Fibroblast of upper back skin (primary cell): ENCODE measurements at places on chromosomes 7 and 10.

DNA sequence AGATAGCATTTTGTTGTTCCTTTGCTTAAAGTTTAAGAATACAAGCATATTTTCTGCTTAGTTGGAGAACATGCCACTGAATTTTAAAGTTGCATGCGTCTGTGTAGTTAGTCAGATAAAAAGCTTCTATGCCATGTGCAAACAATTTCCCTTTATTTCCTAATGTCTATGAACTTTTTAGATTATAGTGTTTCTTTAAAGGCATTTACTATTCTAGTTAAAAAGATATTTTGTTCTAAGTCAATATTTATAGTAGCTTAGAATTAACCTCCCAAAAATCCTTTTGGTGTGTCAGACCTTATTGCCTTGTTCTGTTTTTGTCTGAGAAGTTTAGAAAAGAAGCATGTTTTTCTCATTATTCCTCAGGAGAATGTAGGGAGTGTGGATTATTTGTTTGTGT, 99.0 kb upstream of the GATA3 start:
- no peak for DNase-seq

GRCh38 chr10:89963451-89964102, 262.2 kb downstream of the KIF20B start:
- DNase-seq, result peak; percentile 23

DNA sequence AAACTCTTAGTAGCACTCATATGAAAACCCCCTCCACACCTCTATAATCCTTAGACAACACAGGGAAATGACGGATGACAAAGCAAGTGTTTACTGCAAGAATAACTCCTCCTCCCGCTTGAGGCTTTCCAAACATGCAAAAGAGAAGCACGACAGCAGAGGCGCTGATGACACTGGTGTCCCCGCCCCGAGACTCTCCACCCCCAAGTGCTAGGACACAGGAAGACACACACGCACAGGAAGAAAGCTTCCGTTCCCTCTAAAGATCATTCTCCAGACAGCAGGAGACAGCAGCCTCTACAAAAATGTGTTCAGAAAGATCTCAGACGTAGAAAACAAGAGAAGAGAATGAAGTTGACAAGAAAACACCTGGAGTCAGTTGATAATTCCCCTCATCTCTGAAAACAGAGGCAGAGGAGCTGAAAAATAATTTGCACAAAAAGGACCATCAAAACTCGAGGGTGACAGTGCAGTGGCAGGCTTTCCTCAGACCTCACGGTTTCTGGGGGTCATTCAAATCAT, 90.2 kb downstream of the DLG5 start:
- peak; percentile 19 for DNase-seq

DNA sequence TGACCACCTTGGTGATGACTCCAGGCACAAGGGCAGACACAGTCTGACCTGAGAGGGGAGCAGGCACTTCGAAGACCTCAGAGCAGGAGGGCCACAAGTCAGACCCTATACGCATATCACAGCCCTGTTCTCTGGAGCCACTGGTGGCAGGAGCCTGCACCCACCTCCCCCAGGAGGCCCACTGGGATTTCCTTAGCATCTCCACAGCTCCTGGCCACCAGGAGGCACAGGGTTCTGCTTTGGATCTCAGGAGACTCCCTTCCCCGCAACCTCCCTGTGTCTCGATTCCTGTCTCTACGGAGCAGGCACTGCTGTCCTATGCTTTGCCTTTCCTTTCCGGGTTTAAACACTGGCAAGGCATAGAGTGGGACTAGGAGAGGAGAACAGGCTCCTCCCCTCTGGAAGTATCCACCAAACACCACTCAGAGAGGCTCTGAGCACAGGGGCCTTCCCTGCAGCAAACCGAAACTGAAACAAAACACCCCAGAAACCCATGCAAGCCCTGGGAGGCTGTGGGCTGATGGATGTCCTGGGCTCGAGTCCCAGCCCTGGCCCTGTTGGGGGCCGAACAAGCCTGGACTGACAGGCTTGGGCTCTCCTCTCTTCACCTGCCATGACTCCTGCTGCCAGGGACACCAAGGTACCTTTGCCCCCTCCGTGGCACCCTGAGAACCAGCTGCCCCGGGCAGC, 166.3 kb downstream of the NEURL1 start:
- DNase-seq, result peak; percentile 91

DNA sequence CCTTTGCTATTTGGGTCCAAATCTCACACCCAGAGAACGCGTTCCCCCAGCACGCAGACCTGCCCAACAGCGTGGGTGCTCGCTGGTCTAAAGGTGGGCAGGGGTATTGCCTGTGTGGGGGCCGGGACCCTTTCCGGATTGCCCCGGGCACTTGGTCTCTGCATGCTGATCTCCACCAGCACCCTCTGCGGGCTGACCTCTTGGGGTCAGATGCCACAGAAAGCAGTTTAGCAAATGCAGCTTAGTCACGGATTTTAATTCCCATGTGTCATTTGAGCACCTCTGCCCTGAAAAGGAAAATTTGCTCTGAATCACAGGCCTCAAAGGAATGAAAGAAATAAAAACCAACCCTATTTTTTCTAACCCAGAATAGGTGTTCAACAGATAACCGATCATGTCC, 46.7 kb downstream of the PKD1L1 start:
- DNase-seq, result peak; percentile 35

DNA sequence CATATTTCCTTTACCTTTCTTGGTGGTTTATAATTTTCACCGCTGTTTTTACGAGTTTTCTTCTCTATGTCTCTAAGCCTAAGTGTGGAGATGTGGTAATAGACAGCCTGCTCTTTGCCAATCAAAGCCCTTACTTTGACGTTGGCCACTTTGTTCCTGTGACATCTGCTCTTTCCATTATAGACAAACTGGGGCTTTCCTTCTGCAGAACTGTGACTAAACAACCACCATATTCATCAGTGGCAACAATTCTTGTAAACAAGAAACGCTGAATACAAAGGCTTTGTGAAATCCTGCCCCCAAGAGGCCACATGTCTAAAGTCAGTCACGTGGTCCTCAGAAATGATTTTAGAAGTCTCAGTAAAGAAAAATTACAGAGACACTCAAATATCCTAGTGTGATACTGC, 59.6 kb upstream of the CAPZA2 start:
- peak; percentile 66 for DNase-seq

DNA sequence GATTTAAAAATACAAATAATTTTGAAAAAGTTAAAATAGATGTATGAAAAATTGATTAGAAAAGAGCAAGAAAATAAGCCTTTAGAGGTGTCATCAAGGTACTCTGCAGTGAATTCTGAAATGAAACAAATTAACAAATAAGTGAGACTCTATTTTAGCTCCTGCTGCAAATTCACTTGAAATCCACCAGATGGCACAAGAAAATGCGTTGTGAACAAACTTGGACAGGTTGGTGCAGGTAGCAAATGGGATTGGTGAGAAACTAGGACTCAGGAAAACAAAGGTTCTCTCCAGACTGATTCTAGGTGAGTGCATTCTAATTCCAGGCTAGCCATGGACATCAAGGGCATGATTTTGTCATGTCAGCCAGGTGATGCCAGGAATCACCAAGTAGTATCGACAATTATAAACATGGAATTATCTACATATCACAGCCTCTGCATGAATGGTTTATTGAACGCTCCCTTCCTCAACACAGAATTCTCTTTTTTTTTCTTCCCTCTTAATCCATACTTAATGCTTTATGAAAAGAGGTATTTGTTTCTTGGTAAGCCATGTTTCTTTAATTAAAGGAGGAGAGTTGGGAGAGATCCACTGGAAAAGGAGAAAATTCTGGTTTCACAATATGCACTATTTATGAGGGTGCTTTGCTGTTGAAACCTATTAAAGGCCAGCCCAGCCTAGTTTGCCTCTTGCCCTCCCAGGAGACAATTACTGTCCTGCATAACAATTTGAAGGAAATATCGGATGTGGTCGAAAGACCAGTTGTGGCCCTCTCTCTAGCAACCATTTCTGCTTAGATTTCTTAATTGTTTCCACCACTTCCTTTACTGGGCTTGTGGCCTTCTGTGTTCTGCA, 118.1 kb downstream of the ZNF365 start:
- DNase-seq, result peak; percentile 36

GRCh38 chr7:150377196-150377595, 1.9 kb upstream of the ZNF775 start:
- no peak for DNase-seq

- DNase-seq, result peak; percentile 27
Observed at GRCh38 chr7:107563081-107563774, 492 bp downstream of the COG5 start.

DNA sequence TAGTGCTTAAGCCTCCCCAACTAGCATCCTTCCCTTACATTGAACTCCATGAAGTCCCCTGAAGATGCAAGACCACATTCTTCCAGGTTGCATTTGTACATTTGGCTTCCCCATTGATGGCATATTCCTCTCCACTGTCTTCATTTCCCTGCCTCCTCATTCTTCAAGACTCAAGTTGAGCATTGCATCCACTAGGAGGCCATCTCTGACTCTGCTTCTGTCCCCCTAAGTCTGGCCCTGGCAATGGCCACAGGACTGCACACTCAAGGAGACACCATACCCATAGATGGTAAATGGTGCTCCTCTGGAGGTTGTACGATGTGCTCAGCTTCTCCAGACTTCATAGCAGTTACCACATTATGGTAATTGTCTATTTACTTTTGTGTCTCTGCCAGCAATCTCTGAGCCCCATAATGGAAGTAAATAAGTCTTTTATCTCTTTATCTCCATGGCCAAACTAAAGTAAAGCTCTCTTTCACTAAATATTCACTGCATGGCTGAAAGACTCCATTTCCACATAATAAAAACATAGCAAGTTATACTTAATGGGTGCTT, 112.6 kb downstream of the PTPRZ1 start:
- DNase-seq, result no peak

GRCh38 chr10:7788639-7789286, 786 bp downstream of the ATP5F1C start:
- peak; percentile 14 for DNase-seq

DNA sequence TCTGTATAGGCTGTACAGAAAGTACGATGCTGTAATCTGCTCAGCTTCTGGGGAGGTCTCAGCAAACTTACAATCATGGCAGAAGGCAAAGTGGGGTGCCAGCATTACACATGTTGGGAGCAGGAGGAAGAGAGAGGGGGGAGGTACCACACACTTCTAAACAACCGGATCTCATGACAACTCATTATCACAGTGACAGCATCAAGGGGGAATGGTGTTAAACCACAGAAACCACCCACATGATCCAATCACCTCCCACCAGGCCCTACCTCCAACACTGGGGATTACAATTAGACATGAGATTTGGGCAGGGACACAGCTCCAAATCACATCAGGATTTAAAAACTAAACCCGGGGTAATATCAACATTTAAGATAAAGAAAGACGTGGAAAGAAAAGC, 468.8 kb upstream of the AUTS2 start:
- peak; percentile 36 for DNase-seq

DNA sequence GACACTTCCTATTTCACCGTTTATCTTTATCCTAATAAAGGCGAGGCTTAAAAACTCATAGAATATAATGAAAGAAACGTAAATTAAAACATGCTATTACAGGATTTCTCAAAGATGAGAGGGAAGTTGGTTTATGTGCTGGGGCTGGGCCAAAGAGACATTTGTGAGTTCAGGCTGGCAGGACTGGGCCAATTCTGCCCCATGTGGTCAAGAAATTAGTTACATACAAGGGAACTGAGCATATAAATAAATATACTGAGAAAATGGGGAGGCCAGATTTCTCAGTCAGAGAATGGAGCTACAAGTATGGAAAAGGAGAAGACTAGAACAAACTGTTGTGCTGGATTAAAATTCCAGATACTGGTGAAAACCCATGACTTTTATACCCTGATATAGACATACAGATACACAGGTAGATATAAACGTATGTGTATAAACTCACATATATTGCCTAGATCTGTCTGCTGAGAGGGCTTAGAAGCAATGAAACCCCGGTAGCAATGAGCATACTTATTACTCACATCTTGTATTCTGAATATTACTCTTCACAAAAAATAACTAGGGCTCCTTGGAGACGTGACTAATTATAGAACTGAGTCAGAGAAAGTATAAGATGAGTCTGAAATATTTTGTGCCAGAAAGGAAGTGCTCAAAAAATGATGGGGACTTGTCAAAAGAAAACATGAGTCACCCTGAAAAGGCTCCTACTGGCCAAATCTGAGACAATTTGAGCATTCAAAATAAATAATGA, 155.7 kb upstream of the FGFR2 start:
- DNase-seq, result peak; percentile 90

DNA sequence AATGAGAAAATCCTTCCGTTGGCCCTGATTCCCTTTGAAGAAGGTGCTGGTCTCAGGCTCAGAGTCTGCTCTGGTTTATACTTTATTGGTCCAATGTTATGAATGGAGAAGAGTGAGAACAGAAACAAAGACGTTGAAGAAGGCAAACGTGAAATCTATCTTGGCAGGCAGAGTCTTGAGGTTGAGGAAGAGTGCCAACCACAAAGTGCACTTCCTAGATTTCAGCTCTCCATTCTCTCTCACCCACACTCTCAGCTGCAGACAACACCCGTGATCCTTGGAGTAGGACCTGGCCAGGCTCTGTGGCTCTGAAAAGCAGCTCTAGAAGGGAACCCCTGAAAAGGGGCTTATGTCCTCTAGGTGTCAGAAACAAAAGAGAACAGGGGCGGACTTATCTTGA, 128.9 kb upstream of the PLXNA4 start:
- no peak for DNase-seq

DNA sequence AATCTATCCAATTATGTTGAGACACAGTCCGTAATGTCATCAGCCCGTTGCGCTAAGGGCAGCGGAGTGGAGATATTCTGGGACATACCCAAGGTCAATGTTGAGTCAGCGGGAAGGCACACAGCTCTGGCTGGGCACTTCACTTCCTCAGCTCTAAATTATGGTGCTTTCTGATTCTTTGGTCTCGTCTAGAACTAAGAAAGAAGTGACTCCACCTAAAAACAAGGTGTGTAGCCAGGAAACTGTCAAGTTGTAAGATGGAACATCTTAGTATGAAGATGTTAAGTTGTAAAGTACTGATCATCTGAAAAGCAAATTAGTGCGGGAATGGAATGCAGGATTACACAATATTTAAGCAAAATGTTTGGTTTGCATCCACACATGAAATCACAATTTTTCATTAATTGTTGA, 43.1 kb downstream of the BAIAP2L1 start:
- DNase-seq, result peak; percentile 13
